ENCODE measurements at places on chromosomes 4 and X.

- DNase-seq, result no peak
These were observed 229.3 kb upstream of the NEIL3 start for GRCh38 chr4:177080388-177080787.

- no peak for DNase-seq
These were observed 39.3 kb upstream of the WWC2 start for GRCh38 chr4:183059797-183060196.

GRCh38 chr4:43316813-43317212 is 424.3 kb downstream of the GRXCR1 start:
- no peak for DNase-seq

DNA sequence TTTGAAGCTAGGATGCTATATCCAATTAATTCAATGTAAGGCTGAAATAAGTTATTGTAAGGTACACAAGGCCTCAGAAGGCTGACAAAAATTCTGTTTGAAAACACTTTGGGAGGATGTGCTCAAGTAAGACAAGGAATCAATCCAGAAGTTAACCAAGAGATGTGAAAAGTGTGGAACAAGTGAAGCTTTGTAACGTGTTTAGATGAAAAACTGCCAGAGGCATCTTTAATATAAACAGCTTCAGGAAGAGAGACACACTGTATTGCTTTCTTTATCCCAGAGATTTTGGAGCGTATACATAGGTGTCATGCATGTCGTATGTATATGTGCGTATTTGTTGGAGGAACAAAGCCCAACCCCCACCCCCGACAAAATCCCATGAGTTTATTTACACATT is 28.3 kb upstream of the YTHDC1 start:
- no peak for DNase-seq

- peak; percentile 51 for DNase-seq
These were observed 83.1 kb downstream of the RELL1 start for GRCh38 chr4:37603070-37603468.

DNA sequence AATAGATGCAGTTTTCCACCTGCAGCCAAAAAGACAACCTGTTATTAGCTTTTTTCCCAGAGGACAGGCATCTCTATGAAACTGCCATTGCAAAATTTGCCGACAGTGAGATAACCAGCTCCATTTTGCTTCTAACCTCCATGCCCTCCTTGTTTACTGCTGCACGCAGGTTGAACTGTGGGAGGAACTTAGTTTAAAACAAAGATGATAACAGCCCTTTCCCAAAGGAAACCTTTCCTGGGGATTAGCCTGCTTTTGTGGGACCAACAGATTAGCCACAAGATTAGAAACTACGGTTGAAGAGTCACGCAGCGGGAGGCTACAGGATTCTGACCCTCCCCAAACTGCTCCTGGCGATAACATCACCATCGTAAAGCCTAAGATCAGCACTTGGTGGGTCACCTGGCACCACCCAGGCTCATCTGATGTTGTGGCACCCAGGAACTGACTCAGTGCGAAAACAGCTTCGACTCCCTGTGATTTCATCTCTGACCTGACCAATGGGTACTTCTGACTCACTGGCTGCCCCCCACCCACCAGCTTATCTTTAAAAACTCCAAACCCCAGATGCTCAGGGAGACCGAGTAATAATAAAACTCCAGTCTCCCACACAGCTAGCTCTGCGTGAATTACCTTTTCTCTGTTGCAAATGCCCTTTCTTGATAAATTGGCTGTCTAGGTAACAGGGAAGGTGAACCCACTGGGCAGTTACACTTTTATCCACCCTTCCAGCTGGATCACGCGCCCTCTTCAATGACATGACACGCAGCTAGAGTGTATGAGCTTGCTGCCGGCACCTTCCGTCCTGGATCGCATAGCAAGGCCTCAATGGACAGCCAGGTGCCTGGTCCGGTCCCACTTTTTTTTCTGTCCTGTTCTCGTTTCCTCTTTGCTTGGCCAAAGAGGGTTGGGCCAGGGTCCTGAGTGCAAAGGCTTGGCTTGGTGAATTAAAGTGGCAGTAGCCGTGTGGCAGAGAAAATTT is 27.2 kb downstream of the NOP14 start:
- DNase-seq, result no peak

DNA sequence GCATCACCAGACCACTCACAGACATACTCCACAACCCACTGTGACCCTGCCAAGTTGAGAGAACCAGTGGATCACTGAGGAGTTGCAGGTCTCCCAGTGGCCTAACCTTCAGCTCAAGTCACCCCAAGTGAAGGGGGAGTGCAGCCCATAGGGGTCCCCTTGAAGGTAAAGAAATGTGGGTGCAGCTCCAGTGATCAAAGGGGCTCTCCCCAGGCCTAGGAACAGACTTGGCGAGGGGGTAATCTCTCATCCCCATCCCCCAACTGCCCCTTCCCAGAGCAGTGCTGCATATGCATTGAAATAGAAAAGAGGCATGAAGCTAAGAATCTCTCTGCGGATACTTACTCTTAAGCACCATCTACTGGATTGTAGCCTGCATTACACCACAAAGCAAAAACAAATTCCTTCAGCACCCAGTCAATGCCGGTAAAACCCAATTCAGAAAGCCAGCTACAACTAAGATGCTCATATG is 27.0 kb downstream of the MAGEE1 start:
- no peak for DNase-seq

GRCh38 chr4:145295547-145295946 is 115.2 kb upstream of the OTUD4 start:
- no peak for DNase-seq

GRCh38 chrX:152259150-152259549 is 120.8 kb upstream of the MAGEA10 start:
- no peak for DNase-seq

DNA sequence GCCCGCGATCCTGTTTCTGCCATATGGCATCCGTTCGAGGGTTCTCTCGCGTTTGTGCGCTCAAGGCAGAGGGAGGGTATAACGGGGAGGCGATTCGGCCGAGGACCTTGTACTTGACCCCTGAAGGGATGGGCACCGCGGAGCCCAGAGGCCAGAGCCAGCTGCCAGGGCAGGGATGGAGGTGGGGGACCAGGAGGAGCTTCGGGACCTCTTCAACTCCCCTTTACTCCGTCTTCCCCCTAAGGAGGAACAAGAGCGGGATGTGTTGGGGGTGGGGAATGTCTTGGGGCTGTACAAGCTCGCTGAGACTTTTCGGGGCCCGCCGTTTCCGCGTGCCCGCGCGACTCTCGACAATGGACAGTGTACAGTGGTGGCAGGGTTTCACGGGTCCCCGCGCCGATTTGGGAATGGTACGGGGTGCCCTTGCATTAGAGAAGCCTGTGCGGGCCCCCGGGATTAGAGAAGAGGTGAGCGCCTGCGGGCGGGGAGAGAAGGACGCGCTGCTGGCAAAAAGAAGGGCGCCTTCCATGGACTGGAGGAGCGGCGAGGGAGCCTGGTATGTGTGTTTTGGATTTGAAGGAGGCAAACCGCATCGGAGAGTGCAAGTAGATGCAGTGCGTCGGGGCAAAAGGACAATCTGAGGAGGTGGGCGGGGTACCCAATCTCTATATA is 760 bp downstream of the UGT8 start:
- DNase-seq, result no peak

DNA sequence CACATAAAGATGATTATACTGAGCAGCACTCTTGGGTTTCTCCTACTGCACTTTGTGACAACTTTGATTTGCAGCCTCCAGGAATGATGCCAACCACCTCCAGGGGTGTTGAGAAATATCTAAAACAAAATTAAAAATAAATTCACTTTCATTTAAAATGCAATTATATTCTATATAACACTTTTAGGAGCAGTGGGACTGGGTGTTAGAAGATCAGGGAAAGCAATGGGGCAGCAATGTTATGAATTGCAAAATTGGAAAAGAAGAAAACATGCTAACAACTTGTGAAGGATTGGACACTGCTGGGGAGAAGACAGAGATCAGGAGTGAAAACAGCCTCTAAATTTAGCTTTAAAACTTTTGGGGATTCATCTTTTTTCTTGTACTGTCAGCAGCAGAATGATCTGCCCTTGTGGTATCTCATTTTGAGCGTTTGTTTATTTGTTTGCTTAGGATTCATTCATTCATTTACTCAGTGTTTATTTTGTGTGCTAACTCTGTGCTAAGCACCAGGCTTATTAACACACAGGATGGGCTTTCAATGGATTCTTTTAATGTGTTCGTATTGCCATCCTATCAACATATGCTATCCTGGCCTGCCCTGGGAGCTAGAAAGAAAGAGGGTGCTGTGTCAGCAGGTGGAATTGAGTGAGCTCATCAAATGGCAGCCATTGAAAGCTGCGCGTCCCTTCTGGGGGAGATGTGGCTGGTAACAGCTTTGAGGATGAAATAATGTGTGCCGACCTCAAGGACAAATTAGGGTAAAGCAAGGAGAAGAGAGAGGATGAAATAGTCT is 96.5 kb downstream of the FRMPD4 start:
- no peak for DNase-seq

DNA sequence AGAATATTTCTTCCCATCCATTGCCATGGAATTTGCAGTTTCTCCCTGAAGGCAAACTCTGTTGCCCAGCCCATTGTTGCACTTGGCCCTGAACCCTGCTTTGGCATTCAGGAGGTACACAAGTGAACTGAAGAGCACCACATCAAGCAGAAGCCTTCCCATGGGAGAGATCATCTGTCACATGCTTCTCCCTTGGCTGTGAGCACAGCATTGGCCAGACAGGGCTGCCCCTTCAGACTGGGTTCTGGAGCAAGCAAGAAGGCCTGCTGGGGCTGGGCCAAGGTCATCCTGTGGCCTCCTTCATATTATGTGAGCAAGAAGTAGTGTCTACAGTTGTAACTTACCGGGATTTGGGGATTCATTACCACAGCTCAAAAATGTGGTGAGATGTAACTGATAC is 22.7 kb downstream of the SCML1 start:
- no peak for DNase-seq
